ENCODE measurements at places on chromosomes 11 and 22. TPM values are rescaled to one million over a fixed set of nuclear protein-coding genes. Genes with fewer than 3 reads are reported as not detected.

MICALL1 gene
- 36.6 TPM for total RNA-seq

SOX6 gene
- total RNA-seq: 0.20 TPM

ELMOD1 gene
- total RNA-seq: 0.45 TPM

CATSPER1 gene
- total RNA-seq: not detected

CYTH4 gene
- not detected for total RNA-seq

CEP126 gene
- total RNA-seq: 1.9 TPM

PHETA2 gene
- 8.0 TPM for total RNA-seq

DNA sequence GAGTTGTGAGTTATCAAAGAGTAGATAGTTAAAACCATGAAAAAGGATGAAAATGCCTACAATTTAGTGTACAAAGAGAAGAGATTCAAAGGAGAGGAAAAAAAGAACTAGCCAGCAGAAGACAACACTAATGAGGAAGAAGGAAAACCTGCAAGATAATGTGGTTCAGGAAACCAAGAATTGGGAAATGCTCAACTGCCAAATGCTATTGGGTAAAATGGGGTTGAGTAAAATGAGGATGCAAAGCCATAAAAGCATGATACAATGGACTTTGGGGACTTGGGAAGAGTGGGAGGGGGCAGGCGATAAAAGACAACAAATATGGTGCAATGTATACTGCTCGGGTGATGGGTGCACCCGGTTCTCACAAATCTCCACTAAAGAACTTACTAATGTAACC, 7.6 kb upstream of the OR52K2 start:
- no peak overlapping the region for H3K4me3 ChIP-seq
- no peaks in the 10 kb centered on the region for H3K27me3 ChIP-seq
- no peak overlapping the region for H3K27ac ChIP-seq
- DNase-seq: no peak
- H3K4me1 ChIP-seq: no peaks in the 10 kb centered on the region

GRCh38 chr11:65967329-65967934, 5.9 kb downstream of the SART1 start:
- peaks cover 65% of the 10 kb centered on the region for H3K36me3 ChIP-seq
- no peak overlapping the region for H3K27ac ChIP-seq
- no peaks in the 10 kb centered on the region for H3K27me3 ChIP-seq
- no peak for DNase-seq

DNA sequence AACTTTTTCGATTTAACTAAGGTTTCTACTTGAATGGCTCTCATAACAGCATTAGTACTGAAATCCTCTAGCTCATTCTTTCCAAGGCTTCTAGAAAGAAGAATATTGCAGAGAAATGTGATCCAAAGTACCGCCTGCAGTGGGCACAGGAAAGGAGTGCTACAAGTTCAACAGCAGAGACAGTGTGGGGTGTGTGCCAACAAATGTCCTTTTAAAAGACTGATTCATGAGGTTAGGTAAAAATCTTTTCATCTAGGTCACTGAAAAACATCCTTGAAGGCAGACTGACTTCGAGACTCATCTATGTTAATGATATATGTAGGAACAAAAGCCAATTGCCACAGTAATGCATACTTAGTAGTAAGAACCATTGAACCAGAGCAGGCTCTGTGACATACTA, 349.1 kb upstream of the PITPNB start:
- no peak for DNase-seq
- H3K4me3 ChIP-seq: no peak overlapping the region
- H3K27ac ChIP-seq: no peak overlapping the region
- H3K36me3 ChIP-seq: no peaks in the 10 kb centered on the region
- no peaks in the 10 kb centered on the region for H3K27me3 ChIP-seq

- H3K27me3 ChIP-seq: no peaks in the 10 kb centered on the region
- H3K4me1 ChIP-seq: no peaks in the 10 kb centered on the region
- no peak overlapping the region for H3K4me3 ChIP-seq
- H3K36me3 ChIP-seq: peaks cover 36% of the 10 kb centered on the region
- H3K27ac ChIP-seq: no peak overlapping the region
- no peak for DNase-seq
Observed at GRCh38 chr11:100932474-100933100, 197.0 kb downstream of the PGR start.

DNA sequence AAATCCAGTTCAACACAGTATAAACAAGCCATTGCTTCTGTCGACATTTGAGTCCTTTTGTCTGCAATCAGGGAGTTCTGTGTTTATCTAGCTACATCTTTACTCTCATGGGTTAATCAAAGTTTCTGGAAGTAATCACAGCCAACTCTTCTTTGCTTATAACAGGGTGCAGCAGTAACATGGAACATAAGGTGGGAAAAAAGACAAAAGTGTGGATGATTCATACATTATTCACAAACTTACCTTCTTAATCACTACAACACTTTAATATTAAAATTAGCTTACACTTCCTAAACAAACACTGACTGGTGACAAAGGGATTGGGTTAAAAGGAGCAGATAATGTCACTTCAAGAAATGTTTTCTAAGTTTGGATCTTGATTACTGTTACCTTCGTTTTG, 44.7 kb downstream of the SNX19 start:
- no peaks in the 10 kb centered on the region for H3K27me3 ChIP-seq
- no peak for DNase-seq
- H3K27ac ChIP-seq: no peak overlapping the region

GRCh38 chr11:9580894-9581293, 7.4 kb downstream of the WEE1 start:
- DNase-seq: no peak
- no peaks in the 10 kb centered on the region for H3K27me3 ChIP-seq
- H3K36me3 ChIP-seq: peaks cover 95% of the 10 kb centered on the region
- H3K27ac ChIP-seq: no peak overlapping the region
- no peak overlapping the region for H3K4me3 ChIP-seq

GRCh38 chr22:33328789-33329296, 270.7 kb upstream of the SYN3 start:
- DNase-seq: no peak
- H3K36me3 ChIP-seq: no peaks in the 10 kb centered on the region
- H3K27me3 ChIP-seq: no peaks in the 10 kb centered on the region
- H3K4me3 ChIP-seq: no peak overlapping the region
- H3K4me1 ChIP-seq: no peaks in the 10 kb centered on the region

DNA sequence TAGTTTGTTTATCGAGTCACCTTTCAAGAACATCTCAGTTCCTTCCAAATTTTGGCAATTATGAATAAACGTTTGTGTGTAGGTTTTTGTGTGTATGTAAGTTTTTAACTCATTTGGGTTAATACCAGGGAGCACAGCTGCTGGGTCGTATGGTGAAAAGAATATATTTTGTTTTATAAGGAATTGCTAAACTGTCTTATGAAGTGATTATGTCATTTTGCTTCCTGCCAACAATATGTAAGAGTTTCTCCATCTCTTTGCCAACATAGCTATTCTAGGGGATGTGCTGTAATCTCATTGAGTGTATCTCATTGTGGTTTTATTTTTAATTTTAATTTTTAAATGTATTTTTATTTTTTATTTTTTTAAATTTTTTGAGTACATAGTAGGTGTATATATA, 27.3 kb downstream of the BCL2L13 start:
- H3K4me1 ChIP-seq: no peaks in the 10 kb centered on the region
- DNase-seq: no peak
- no peak overlapping the region for H3K27ac ChIP-seq
- peaks cover 68% of the 10 kb centered on the region for H3K36me3 ChIP-seq
- H3K27me3 ChIP-seq: no peaks in the 10 kb centered on the region

GRCh38 chr22:48091656-48092223, 1329.3 kb downstream of the TBC1D22A start:
- H3K36me3 ChIP-seq: no peaks in the 10 kb centered on the region
- no peak overlapping the region for H3K4me3 ChIP-seq
- H3K4me1 ChIP-seq: no peaks in the 10 kb centered on the region
- no peaks in the 10 kb centered on the region for H3K27me3 ChIP-seq

- no peaks in the 10 kb centered on the region for H3K36me3 ChIP-seq
- H3K27me3 ChIP-seq: no peaks in the 10 kb centered on the region
- DNase-seq: no peak
- H3K4me1 ChIP-seq: no peaks in the 10 kb centered on the region
- H3K27ac ChIP-seq: no peak overlapping the region
- H3K4me3 ChIP-seq: no peak overlapping the region
Observed at GRCh38 chr11:88535916-88536547, 198.5 kb upstream of the CTSC start.

GRCh38 chr11:86802601-86803051, 2.3 kb downstream of the PRSS23 start:
- H3K27me3 ChIP-seq: peaks cover 66% of the 10 kb centered on the region
- H3K27ac ChIP-seq: no peak overlapping the region
- H3K4me3 ChIP-seq: peak overlapping the region; percentile 83
- H3K36me3 ChIP-seq: no peaks in the 10 kb centered on the region

DNA sequence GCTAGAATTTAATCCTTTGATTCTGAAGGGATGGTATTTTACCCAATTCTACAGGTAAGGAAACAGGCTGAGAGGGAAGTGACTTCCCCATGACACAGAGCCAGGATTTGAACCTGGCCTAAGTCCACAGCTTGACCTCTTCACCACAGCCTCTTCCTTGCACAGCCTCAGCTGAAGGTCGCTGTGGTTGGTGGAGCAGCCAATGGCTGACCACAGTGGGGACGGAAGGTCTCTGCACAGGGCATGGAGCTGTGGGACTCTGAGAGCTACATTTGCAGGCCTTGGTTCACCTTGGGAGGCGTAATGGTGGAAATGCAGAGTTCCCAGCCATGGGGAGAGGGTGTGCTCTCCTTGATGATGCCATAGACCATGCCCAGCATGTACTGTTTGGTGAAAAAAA, 295.0 kb downstream of the DDX10 start:
- no peaks in the 10 kb centered on the region for H3K36me3 ChIP-seq
- peak; percentile 57 for DNase-seq

DNA sequence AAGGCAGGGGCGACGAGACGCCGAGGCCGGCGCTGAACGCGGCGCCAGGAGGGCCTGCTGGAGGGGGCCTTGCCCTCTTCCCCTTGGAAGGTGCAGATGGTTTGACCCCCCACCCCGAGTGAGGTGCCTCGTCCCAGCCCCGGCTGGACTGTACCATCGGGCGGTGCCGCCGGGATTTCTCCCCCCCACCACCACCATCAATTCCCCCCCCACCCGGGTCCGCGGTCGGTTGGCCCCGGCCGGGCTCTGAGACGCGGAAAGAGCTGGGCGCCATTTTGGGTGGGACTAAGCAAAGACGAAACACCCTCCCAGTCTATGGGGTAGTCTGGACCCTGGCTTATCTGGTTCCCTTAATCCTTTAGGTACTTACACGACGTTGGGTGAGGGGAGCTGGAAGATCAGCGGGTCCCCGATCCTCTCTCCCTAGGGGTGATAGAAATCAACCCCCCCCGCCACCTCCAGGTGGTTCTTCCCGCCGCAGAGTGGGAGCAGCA, at the start of gene PRDM10:
TSS of gene PRDM10 (minus strand) at position 484 of the 494 bp plus-strand sequence. CDS start 41,871 bp downstream, outside the sequence.
- H3K27me3 ChIP-seq: no peaks in the 10 kb centered on the region
- H3K36me3 ChIP-seq: peaks cover 5% of the 10 kb centered on the region
- H3K4me3 ChIP-seq: peak within 1 kb of the TSS; percentile 90
- peak within 1 kb of the TSS; percentile 100 for H3K27ac ChIP-seq

DNA sequence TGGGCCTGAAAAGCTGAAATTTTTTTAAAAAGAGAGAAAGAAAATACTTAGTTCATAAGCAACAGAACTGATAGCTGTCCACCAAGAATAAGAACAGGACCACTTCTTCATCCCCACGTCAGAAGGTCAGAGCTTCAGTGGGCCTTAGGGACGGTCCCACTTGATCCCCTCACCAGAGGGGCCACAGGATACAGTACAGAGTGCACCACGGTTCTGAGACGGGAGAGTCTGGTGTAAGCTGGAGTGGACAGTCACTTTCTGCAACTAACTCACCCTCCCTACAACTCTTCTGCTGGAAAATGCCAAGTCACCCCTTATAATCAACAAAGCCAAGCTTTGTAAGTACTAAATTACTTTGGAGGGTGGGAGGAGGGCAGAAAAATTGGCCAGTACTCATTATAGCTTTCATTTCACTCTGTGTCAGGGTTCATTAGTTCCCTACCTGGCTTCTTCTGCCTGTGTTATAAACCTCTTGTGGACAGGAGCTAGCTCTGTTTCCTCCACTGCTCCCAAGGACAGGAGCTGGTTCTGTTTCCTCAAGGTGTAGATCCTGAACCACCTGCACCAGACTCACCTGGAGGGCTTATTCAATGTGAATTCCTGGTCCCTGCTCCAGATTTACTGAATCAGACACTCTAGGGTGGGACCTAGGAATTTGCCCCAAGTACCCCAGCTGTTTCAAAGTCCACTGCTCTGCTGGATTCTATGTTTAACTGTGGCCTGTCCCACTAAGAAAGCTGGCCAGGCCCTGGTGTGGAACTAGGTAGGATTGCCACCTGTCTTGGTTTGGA, 39.6 kb downstream of the SCGB1A1 start:
- no peak overlapping the region for H3K4me3 ChIP-seq
- H3K27ac ChIP-seq: no peak overlapping the region
- DNase-seq: no peak

GRCh38 chr11:42768576-42768975, 543.2 kb upstream of the API5 start:
- no peak for DNase-seq
- H3K36me3 ChIP-seq: no peaks in the 10 kb centered on the region
- no peak overlapping the region for H3K27ac ChIP-seq
- no peaks in the 10 kb centered on the region for H3K27me3 ChIP-seq
- no peaks in the 10 kb centered on the region for H3K4me1 ChIP-seq
- no peak overlapping the region for H3K4me3 ChIP-seq

GRCh38 chr11:71153005-71153390, 99.4 kb downstream of the SHANK2 start:
- peak; percentile 66 for DNase-seq
- H3K36me3 ChIP-seq: no peaks in the 10 kb centered on the region
- H3K27me3 ChIP-seq: no peaks in the 10 kb centered on the region
- peak overlapping the region; percentile 65 for H3K4me3 ChIP-seq

DNA sequence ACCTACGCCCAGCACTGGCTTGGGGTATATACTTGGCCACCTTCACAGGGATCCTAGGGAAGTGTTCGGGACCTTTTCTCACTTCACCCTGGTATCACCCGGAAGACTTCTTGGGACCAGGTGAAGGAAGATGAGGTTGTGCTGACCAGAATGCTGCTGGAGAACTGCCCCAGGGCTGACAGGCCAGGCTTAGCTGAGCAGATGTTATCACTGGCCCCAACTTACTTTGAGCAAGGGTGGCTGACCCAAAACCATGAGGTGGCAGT, 4.5 kb downstream of the FTH1 start:
- H3K36me3 ChIP-seq: peaks cover 34% of the 10 kb centered on the region
- no peaks in the 10 kb centered on the region for H3K27me3 ChIP-seq
- DNase-seq: no peak
- no peaks in the 10 kb centered on the region for H3K4me1 ChIP-seq

- no peaks in the 10 kb centered on the region for H3K36me3 ChIP-seq
- peaks cover 21% of the 10 kb centered on the region for H3K27me3 ChIP-seq
- H3K4me1 ChIP-seq: no peaks in the 10 kb centered on the region
- DNase-seq: peak; percentile 79
Observed at GRCh38 chr22:22702237-22703202, 58.1 kb downstream of the GGTLC2 start.

DNA sequence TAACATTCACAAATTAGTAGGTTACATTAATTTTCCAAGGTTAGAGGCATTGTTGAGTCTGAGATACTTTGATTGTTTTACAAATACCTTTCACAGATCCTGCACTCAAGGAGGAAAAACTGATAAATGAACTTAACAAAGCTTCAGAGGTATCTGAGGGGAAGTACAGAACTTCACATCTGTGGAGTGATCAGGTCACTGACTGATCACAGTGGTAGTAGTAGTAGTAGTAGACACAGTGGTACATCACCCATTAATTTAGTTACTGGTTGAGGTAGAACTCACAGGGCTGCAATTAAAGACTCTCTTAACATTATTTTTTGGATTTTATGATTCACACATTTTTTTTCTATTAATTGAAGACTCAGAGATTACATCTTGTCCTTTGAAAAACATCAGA, 56.7 kb downstream of the DCUN1D5 start:
- H3K4me3 ChIP-seq: no peak overlapping the region
- no peaks in the 10 kb centered on the region for H3K27me3 ChIP-seq
- H3K27ac ChIP-seq: no peak overlapping the region
- DNase-seq: no peak
- H3K4me1 ChIP-seq: no peaks in the 10 kb centered on the region
